ENCODE measurements at places on chromosomes 6 and 20.

DNA sequence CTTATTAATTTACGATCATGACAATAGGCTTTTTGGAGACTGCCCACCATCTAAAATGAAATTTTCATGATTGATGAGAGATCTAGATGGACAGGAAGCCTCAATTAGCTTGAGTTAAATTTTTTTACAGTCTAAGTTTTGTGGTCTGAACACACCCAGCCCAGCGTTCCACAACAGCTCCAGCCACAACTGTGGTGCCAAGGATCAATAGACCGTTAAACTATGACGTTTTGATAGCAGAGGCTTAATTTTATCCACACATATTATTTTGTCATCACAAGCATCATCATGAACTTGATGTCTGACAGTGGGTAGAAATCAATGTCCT, 5.5 kb upstream of the GABRR1 start:
- DNase-seq, result no peak

DNA sequence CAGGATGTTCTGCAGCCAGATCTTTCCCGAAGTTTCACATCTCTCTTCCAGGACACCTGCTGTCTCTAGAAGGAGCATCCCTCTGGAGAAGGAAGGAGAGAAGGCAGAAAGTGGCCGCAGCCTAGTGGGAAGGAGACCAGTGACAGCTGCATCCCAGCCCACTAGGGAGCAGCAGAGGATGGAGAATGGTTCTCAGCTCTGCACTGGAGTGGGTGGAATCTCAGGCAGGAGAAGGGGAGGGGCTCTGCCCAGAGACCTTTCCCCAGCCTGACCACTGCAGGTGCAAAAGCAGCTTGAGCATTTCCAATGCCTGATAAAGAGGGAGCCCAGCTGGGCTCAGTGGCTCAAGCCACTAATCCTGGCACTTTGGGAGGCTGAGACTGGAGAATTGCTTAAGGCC, 32.3 kb downstream of the NCR2 start:
- DNase-seq, result no peak

DNA sequence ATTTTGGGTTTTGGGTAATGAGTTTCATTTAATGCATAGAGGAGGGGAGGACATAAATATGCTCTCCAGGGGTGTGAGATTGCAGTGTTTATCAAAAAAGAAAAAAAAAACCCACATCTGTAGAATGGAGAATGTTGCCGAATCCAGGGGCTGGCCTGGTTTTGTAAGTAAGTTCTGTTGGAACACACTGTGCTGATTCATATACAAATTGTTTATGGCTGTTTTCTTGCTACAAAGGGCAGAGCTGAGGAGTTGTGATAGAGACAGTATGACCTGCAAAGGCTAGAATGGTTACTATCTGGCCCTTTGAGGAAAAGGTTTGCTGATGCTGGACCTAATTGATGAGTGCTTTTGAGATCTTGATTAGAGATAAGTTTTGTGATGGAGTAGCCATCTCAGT, 30.4 kb downstream of the SCAF8 start:
- DNase-seq, result no peak

- no peak for DNase-seq
These were observed 180.5 kb downstream of the SYNDIG1 start for GRCh38 chr20:24649787-24650490.

GRCh38 chr6:92111386-92111785, 1308.0 kb downstream of the EPHA7 start:
- no peak for DNase-seq

DNA sequence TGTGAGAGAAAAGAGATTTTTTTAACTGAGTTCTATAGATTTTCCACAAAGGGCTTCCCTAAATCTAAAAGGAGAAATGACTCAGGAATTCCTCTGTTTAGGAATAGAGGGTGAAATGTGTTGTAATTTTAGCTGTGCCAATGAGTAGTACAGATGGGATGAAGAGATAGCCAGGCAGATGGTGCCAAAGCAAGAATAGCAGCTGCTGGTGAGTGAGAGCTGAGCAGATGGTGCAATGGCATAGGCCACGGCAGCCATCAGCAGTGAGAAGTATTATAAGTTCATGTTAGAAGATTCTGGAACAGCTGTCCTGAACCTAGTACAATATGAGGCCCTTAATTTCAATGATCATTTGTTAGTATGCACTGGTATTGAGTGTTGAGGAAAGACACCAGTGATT, 40.2 kb upstream of the CRISP1 start:
- DNase-seq, result no peak

All from bone marrow (tissue), 2 donors.